ENCODE measurements at places on chromosomes 12 and 14. TPM values are rescaled to one million over a fixed set of nuclear protein-coding genes. Genes with fewer than 3 reads are reported as not detected.

Gene OR4M1
- total RNA-seq, result not detected

Gene CCDC60
- total RNA-seq, result not detected

Gene NUDT14
- 31.5 TPM for total RNA-seq

Gene MYH7
- total RNA-seq, result 6.3 TPM

DNA sequence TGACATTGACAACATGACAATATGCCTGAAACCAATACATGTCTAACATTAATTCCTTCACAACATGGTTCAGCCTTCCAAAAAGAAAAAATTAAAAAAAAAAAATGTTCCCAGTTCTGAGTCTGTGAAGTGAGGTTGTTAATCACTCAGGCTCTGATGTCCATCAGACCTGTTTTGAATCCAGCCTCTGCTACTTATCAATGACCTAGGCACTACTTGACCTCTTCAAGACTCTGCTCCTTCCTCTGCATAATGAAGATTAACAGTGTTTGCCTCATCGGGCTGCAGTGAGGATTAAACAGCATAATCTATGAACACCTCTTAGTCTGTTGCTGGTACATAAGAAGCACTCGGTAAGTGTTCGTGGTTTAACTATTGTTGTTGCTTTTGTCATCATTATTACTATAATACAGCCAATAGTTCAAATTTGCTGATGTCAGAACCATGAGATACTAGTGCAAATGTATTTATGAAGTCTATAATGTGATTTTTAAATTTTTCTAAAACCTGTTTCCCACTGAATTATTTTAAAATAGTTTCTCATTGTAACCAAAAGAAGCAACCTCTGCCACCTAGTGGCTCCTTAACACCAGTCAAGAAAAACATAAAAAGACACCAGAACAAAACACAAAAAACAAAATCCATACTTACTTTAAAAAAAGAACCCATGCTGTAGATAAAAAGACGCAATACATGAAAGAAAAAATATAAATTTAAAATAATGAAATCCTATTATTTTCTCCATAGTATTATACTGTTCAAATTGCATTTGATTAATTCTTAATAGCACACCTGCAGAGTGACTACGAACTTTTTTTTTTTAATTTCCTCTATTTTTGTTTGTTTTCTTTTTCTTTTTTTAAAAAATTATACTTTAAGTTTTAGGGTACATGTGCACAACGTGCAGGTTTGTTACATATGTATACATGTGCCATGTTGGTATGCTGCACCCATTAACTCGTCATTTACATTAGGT, 20.3 kb upstream of the TMX1 start:
- DNase-seq, result no peak
- H3K36me3 ChIP-seq, result no peaks in the 10 kb centered on the region
- no peaks in the 10 kb centered on the region for H3K4me1 ChIP-seq
- no peak overlapping the region for H3K27ac ChIP-seq
- no peak overlapping the region for H3K4me3 ChIP-seq
- no peaks in the 10 kb centered on the region for H3K27me3 ChIP-seq

DNA sequence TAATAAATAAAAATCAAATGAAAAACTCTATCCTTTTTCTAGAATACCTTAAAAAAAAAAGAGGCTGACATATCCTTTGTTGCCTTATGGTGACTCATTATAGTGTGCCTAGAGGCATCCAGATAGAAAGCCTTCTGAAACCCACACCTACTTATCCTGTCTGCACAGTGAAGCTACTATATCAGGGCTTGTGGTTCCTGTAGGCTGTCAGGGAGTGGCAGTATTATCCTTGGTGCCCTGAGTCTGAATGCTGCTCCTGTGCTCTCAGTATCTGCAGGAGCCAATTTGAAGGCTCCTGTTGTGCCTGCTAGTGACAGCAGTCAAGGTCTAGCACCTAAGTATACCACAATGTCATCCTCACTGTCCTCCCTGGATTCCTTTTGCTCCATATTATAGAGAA, 168.4 kb upstream of the AVPR1A start:
- H3K27ac ChIP-seq, result no peak overlapping the region
- H3K27me3 ChIP-seq, result no peaks in the 10 kb centered on the region
- no peaks in the 10 kb centered on the region for H3K36me3 ChIP-seq
- DNase-seq, result no peak
- no peak overlapping the region for H3K4me3 ChIP-seq
- H3K4me1 ChIP-seq, result no peaks in the 10 kb centered on the region

DNA sequence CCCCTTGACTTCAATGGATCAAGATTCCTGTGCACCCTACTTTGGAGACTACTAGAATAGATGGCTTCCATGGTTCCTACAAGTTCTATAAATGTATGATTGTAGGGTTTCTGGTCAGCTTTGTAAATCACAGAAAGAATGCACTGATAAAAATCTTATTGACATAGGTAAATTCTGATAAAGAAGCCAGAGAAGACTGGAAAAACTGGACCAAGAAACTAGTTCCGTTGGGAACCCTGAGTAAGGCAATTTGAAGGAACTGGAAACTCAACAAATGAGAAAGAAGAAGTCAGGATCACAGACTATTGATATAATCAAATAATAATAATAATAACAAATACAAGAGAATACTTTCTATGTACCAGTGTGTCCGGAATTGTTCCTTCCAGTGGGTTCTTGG, 15.4 kb upstream of the MGST1 start:
- no peak overlapping the region for H3K4me3 ChIP-seq
- H3K27ac ChIP-seq, result no peak overlapping the region
- H3K36me3 ChIP-seq, result no peaks in the 10 kb centered on the region
- H3K27me3 ChIP-seq, result no peaks in the 10 kb centered on the region
- no peaks in the 10 kb centered on the region for H3K4me1 ChIP-seq

DNA sequence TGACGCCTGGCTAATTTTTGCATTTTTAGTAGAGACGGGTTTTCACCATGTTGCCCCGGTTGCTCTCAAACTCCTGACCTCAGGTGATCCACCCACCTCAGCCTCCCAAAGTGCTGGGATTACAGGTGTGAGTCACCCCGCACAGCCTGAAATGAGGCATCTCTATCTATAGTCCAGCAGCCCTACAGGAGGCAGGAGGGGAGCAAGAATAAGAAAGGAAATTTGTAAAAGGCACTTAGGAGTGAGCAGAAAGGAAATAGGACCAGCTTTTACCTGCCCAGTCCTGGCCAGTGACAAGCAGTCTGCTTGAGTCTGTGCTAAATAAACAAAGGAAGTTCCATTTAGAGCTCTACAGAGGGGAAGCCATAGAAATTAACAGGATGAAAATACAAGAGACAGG, 15.0 kb upstream of the PSMA6 start:
- no peak overlapping the region for H3K4me3 ChIP-seq
- H3K36me3 ChIP-seq, result no peaks in the 10 kb centered on the region
- H3K4me1 ChIP-seq, result no peaks in the 10 kb centered on the region
- DNase-seq, result no peak
- H3K27ac ChIP-seq, result no peak overlapping the region

- no peaks in the 10 kb centered on the region for H3K4me1 ChIP-seq
- H3K27ac ChIP-seq, result no peak overlapping the region
- no peak overlapping the region for H3K4me3 ChIP-seq
- DNase-seq, result no peak
- no peaks in the 10 kb centered on the region for H3K27me3 ChIP-seq
These were observed 389.3 kb downstream of the BMP4 start for GRCh38 chr14:53567236-53567780.

GRCh38 chr14:69316449-69317101, 56.6 kb downstream of the GALNT16 start:
- H3K4me3 ChIP-seq, result no peak overlapping the region
- no peaks in the 10 kb centered on the region for H3K4me1 ChIP-seq
- no peak overlapping the region for H3K27ac ChIP-seq
- DNase-seq, result no peak

DNA sequence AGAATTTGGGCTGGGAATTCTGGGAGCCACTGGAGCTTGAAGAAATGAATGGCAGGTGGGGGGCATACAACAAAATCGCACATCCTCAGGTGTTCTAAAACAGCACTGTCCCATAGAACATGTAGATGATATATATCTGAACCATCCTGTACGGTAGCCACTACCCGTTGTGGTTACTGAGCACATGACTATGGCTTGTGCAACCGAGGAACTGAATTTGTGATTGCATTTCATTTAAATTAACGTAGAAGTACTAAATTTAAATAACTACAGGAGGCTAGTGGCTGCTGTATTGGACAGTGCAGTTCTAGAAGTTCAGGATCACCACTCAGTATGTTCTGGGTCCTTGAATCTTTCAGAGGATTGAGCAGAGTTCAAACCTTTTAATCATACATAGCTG, 172.4 kb downstream of the PHETA1 start:
- no peaks in the 10 kb centered on the region for H3K27me3 ChIP-seq
- DNase-seq, result no peak
- H3K4me1 ChIP-seq, result no peaks in the 10 kb centered on the region
- H3K27ac ChIP-seq, result no peak overlapping the region

DNA sequence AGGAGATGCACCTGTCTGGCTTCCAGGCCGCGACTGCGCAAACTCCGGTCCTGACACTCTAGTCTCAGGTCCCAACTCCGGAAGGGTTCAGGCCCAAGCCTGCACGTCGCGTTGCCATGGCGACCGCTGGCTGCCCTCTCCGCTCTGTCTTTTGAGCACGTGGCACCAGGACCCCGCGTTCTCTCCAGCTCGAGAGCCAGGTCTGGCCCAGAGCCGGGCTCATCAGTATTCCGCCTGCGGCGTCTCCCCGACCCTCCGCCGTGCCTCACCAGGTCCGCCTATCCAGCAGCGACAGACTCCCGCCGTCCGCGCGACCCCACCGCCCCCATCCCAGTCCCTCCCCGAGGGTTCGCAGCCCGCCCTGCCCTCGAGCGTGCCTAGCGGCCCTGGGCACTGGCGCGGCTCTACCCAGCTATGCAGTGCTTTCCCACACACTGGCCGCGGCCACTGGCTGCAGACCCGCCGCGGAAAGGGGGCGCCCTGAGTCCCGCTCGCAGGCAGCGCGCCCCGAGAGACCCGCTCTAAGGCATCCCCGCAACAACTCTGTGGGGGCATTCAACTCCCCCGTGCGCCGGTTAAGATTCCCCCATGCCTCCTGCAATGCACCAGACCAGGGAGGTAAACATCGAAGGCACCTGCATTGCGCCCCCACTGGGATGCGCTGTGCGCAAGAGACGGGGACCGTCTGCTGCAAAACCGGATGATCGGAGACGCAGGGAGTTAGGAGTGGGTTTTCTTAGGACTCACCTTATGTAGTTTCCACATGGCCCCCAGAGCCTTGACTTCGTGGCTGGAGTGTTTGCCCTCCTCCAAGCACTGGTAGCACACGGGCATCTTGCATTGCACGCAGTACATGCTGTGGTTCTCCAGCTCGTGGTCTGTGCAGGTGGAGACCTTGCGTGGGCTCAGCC, 1.3 kb downstream of the TRIM9 start:
- H3K27me3 ChIP-seq, result no peaks in the 10 kb centered on the region
- H3K4me1 ChIP-seq, result no peaks in the 10 kb centered on the region
- H3K4me3 ChIP-seq, result peak overlapping the region; percentile 83
- no peak overlapping the region for H3K27ac ChIP-seq

GRCh38 chr12:7155471-7156034, 25.4 kb downstream of the CLSTN3 start:
- no peaks in the 10 kb centered on the region for H3K36me3 ChIP-seq
- DNase-seq, result no peak
- H3K27ac ChIP-seq, result no peak overlapping the region
- H3K27me3 ChIP-seq, result no peaks in the 10 kb centered on the region
- H3K4me1 ChIP-seq, result no peaks in the 10 kb centered on the region

DNA sequence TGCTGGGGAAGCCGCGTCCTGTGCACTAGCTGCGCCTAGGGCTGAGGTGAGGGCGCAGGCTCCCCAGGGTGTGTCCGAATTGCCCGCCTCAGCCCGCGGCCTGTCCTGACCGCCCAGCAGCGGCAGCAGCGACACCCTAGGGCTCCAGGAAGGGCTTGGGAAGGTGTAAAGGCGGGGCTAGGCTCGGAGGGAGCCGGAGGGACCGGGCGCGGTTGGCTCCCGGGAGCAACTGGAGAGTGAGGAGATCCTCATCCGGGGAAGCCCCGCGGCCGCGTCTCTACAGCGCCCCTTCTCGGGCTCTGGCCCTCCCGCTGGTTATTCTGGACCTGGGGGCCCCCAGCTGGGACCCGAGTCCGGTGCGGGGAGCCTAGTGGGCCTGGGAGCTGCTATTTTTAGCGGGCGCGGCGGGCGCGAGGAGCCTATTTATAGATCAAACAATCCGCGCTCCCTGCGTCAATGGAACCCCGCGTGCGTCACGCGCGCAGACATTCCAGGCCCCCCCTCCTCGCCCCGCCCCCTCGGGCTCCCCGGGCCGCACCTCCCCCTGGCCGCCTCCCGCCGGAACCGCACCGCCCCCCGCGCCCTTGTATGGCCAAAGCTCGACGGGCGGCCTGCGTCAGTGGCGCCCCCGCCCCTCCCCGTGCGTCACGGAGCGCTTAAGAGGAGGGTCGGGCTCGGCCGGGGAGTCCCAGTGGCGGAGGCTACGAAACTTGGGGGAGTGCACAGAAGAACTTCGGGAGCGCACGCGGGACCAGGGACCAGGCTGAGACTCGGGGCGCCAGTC, at the start of gene NR4A1:
Gene NR4A1, plus strand, starts transcription at position 685 of the 784 bp plus-strand sequence. CDS start 2,887 bp downstream, outside the sequence.
- DNase-seq, result peak; percentile 95
- no peaks in the 10 kb centered on the region for H3K36me3 ChIP-seq
- H3K27ac ChIP-seq, result peak within 1 kb of the TSS; percentile 100
- peaks cover 13% of the 10 kb centered on the region for H3K4me1 ChIP-seq

DNA sequence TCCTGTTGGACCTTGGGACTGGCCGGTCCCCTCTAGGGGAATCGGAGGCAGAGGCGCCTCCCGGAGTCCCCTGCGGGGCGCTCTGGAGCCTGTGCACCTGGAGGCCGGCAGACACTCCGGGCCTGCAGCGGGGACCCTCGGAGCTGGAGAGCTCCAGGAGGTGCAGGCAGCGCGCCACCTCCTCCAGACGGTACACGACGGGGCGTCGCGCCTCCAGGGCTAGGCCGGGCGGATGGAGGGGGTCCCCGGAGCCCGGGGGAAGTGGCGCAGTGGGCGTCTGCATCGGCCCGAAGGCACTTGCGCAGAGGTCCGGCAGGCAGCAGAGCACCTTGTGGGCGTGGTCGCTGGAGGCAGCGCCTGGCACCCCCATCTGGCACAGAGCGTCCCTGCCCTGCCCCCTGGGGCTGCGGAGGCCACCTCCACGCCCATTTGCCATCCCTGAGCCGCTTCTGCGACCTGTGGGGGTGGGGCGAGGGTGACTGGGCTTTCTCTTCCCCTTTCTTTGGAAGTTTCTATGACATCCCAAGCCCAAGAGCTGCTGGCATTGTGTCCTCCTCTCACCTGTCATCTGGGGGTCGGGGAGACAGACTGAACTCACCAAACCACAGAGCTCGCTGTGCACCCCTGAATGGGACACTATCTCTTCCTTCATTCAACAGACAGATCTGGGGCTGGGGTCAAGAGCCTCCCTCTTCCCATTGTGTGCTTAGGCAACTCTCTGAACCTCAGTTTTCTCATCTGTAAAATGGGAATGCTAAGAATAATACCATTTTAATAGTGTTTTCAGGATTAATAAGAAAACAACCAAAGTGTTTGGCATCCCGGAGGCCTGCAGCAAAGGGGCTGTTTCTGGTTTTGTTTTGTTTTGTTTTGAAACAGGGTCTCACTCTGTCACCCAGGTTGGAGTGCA, 37.5 kb upstream of the CORO1C start:
- DNase-seq, result peak; percentile 59
- no peaks in the 10 kb centered on the region for H3K36me3 ChIP-seq
- peak overlapping the region; percentile 47 for H3K4me3 ChIP-seq
- H3K27me3 ChIP-seq, result no peaks in the 10 kb centered on the region
- H3K27ac ChIP-seq, result no peak overlapping the region

All from pancreas (tissue), 10 donors.